ENCODE measurements at places on chromosomes 5 and 9. TPM values are rescaled to one million over a fixed set of nuclear protein-coding genes. Genes with fewer than 3 reads are reported as not detected.

DNA sequence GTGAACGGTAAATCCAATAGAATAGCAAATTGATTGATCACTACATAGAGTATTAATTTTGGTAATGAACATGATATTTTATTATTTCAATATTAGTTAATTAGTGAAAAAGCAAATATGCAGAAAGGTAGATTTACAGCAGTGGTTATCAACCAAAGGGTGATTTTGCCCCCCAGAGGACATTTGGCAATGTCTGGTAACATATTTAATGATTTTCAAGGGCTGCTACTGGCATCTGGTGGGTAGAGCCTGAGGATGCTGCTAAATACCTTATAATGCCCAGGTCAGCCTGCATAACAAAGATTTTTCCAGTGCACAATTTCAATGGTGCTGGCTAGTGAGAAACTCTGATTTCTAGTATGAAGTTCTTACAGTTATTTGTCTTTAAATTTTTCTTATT, 1313.7 kb downstream of the PTPRD start:
- no peak for DNase-seq

- DNase-seq = no peak
These were observed 684.0 kb upstream of the ACO1 start for GRCh38 chr9:31700252-31701045.

DNA sequence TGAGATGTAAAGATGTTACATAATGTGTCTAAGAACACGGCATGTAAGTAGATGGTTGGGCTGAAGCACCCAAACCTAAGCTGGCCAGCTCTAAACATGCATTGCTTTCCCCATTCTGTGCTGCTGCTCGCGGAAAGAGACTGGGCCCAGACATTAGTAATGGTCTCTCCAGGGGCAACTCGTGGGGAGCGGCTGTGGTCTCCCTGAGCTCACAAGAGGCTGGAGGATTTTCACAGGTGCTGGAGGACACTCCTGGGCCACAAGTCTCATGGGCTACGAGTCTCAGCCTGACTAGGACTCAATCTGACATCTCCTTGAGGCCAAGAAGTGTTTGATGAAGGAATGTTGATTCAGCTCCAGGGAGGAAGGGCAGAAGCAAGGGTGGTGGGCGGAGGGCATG, 92.7 kb upstream of the PTCH1 start:
- no peak for DNase-seq

The TMC1 gene
- 0.78 TPM for total RNA-seq

The PCDHB10 gene
- total RNA-seq = 13.1 TPM

The ANXA6 gene
- total RNA-seq = 74.7 TPM

GRCh38 chr9:7454624-7455023, 345.0 kb downstream of the DMAC1 start:
- peak; percentile 7 for DNase-seq

GRCh38 chr9:88280816-88281382, 107.3 kb upstream of the SPIN1 start:
- DNase-seq = no peak

DNA sequence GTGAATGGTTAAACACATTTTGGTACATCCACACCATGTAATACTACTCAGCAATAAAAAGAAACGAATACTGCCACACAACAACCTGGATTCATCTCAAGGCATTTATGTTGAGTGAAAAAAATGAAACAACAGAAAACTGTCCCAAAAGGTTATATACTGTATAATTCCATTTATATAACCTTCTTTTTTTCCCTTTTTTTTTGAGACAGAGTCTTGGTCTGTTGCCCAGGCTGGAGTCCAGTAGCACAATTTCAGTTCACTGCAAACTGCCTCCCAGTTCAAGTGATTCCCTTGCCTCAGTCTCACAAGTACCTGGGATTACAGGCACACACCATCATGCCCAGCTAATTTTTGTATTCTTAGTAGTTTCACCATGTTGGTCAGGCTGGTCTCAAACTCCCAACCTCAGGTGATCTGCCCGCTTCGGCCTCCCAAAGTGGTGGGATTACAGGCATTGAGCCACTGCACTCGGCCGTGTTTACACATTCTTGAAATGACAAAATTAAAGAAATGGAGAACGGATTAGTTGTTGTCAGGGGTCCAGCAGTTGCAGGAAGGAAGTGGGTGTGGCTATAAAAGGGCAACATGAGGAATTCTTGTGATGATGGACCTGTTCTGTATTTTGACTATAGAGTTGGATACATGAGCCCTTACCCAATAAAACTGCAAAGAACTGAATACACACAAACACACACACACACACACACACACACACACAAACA, 17.4 kb downstream of the PPP6C start:
- no peak for DNase-seq

The FBXW5 gene
- total RNA-seq = 53.7 TPM
